Mesenchymal stem cell (in vitro differentiated cells and primary cell): ENCODE measurements at places on chromosomes 1 and 21.

DNA sequence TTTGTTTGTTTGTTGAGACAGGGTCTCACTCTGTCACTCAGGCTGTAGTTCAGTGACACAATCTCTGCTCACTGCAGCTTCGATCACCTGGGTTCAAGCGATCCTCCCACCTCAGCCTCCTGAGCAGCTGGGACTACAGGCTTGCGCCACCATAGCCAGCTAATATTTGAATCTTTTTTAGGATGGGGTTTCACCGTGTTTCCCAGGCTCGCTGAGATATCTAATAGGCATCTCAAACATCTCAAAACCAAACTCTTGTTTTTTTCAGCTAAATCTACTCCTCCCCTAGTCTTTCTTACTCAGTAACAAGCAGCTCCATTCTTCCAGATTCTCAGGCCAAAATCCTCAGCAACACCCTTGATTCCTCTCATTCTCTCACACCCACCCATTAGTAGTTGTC, 22.0 kb upstream of the SRRM1 start:
- DNase-seq: no peak

DNA sequence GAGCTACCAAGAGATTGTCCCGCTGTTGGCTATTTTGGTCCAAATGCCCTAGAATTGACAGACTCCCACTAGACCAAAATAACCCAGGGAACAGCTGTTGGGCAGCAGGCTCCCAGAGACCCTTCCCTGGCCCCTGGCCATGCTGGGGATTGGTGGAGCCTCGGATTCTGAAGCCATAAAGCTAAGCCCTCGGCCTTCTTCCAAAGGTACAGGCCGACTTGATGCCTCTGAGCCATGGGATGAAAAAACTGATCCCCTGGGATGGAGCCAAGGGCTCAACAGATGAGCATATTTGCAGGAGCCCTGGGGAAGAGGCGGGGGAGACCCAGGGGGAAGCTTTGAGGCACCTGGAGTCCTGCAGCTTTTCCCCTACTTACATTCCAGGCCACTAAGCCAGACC, 1.0 kb upstream of the LRRC38 start:
- DNase-seq: no peak

DNA sequence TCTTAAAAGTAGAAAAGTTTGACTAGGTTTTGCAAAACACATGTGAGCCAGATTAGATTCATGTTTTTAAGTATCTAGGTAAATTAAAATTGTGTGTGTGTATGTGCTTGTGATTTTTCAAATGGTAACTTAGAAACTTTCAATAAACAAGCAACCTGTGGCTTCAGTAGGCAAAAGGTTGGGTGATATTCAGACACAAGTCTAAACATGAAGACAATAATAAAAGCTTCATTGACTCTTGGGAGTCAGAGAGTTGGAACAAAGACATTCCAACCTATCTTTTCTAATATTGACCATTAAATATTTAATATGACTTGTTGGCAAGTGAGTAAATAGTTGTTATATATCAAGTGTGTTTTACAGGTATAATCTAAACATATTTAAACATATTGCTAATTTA, 1049.6 kb upstream of the ADGRL4 start:
- no peak for DNase-seq

GRCh38 chr1:151992303-151993083, 1.2 kb downstream of the S100A10 start:
- peak; percentile 93 for DNase-seq

DNA sequence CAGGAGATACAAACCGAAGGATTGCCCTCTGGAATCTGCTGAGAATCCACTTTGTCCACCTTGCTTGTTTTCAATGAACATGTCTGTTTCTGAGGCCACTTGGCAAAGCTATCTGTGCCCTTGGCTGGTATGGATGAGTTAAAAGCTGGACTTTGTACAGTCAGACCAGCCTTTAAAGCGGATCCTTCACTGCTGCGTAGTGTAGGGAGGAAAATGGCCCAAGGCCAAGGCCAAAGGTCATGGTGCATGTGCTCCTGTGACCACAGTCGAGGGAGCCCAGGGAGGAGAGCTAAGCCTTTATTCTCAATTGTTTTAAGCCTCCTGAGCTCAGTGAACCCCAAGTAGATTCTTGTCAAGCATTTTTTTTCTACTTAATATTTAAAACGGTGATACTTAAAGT, 37.0 kb downstream of the KCNJ15 start:
- no peak for DNase-seq

GRCh38 chr1:48246727-48247126, 24.2 kb downstream of the SLC5A9 start:
- DNase-seq: no peak

GRCh38 chr21:41593760-41594138, 85.8 kb upstream of the TMPRSS2 start:
- DNase-seq: no peak

DNA sequence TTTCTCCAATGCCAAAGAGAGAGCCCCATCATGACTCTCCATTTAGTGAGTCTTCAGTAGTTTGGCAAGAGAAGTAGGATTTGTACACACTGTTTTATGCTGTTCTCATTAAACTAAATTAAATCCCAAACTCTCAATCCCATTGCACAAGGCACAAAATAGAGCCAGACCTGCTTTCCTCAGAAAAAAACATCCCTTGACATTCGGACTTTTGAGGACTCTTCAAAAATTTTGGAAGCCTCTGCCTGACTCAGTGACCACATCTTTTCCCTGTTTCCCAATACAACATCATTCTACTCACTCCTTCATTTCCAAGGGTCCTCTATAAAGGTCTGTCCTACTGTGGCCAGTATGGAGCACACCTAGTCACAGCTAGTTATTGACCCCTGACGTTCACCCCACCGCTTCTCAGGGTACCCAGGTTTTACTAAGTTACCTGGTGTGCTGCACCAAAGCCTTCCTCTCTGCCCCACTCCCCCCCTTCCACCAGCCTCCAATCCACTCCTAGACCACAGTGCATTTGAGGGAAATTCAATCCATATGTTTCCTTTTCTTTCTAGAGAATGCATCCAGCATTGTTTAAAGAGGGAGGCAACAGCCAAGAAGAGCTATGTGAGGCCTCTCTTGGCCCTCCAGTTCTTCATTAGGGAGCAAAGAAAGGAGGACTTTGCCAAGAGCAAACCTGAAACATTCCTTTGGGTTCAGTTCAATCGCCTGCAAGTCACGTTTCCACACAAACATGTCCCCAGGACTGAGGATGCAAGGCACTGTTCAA, 428.7 kb downstream of the PLPP3 start:
- DNase-seq: no peak

- DNase-seq: no peak
These were observed 40.1 kb downstream of the BCAR3 start for GRCh38 chr1:93641527-93641926.

GRCh38 chr1:220689666-220690065, 497 bp upstream of the C1orf115 start:
- no peak for DNase-seq

DNA sequence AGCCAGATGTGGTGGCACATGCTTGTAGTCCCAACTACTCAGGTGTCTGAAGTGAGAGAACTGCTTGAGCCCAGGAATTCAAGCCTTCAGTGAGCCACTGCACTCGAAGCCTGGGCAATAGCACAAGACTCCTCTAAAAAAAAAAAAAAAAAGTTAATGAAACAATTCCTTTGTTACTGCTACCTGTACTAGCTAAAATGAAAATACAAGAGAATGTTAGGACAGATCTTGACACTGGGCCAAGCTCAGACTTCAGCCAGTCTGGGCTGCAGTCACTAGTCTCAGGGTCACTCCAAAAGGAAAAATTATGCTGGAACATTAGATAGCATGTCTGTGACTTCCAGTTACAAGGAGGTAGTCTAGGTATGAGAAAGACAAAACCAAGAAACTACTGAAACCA, 56.5 kb downstream of the TRIM33 start:
- DNase-seq: no peak

DNA sequence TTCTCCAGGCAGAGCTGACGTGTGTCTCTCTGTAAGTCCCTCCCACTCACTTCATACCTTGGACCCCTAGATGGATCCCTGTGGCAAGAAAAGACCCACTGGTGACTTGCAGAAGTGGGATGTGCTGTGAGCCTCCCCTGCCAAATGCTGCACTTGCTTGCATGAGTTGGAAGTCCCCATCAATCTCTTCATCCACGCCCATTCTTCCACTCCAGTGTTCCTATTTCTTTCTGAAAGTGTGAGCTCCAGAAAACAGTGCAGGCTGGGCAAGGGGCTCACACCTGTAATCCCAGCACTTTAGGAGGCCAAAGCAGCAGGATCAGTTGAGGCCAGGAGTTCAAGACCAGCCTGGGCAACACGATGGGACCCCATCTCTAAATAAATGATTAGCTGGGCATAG, 254.1 kb upstream of the IRF2BP2 start:
- DNase-seq: no peak

DNA sequence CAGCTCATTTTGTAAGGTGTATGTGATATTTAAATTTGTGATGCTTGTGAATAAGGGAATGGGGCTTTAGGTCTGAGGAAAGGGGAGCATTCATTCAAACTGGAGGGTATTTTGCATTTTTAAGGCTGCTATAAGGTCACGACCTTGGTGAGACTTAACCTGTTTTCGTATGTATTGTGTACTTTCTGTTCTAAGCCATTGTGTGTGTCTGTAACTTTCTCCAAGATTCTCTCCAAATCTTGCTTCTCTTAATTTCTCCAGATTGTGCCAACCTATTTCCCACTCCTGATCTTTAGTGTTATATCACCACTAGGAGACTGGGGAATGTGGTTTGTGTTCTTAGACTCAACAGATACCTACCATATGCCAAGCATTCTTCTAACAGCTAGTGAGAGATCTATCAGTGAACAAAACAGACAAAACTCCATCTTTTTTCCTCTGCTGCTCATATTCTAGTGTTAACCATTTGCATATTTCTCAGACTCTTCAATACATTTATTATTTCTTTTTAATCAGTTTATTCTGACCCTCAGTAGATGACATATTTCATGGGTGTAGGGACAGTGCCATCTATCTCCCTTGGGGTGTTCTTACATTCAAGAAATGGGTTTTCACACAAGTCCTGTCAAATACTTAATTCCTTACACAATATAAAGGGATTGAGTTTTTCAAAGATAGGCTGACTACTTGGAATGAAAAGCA, 27.5 kb downstream of the ATP1B1 start:
- DNase-seq: peak; percentile 27

DNA sequence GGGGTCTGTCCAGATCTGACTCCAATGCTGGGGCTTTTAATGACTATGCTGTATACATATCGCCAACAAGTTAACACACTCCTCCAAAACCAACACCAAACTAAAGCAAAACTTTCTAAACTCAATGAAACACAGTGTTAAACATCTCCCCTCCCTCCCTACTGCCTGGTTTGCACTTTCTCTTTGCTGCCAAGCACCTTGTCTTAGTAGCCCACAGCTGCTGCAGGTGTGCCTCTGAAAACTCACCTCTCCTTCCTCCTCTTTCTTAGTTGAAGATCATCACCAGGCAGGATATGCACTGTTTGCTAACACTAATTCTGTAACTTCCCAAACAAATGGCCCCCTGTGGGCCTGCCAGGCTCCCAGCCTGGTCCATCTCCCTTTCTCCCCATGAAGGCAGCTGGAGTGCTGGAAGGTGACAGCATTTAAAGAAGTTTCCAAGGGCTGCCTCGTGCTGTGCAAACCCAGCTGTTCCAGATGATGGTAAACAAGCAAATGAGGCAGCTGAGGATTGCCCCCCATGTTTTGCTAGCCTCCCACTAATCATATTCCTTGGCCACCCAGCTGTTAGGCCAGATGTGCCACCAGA, 213.7 kb downstream of the ASTN1 start:
- DNase-seq: no peak

DNA sequence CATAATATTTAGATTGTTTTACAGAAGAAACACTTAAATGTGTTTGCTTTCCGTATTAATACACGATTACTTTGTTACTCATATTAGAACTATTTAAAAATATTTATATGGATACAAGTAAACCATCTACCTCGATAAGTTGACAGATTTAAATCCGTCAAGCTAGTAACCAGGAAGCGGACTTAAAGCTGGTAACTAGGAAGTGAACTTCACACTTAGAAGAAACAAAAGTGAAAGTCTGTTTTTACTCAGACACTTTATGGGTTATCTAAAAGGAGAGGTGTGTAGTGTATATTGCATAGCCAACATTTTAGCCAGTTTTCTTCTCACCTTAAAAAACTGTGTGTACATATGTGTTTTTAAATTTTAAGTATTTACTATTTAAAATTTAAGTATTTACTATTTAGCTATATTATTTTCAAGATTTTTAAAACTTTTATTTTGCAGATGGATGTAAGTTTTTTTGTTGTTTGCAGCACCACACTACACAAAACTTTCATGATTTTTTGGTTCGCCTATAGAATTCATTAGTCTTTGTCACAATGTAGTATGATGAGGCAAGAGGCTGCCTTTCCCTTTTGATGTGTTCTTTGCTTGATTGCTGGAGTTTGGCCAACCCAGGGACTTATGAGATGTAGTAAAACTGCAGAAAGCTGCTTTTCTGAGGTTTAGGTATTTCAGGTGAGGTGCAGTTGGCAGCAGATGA, 2.7 kb downstream of the USP25 start:
- peak; percentile 76 for DNase-seq

- no peak for DNase-seq
These were observed 142.1 kb upstream of the ARHGEF16 start for GRCh38 chr1:3312310-3312897.

DNA sequence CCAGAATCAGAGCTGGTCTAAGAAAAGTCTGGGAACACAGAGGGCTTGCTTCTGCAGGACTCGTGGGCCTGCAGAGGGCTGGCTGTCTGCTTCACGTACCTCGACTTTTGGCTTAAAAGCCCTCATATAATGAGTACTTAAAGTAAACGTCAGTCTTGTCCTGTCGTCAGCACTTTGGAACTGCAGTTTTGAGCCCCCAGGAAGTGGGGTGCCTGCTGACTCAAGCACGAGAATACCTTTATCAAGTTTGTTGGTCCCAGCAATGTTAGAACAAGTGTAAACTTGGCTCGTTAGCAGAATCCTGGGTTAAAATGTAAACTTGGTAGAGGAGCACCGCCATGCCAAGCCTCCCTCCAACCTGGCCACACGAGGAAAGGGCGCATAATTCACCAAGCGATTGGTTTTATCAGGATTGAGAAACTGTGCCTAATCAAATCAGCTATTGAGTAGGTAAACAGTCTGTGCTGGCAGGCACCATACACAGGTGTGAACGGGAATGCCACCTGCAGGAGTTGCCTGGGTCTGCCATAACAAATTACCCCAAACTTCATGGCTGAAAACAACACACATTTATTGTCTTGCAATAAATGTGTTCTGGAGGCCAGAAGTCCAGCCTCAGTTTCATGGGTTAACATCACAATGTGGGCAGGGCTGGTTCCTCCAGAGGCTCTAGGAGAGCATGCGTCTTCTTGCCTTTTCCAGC, 45.0 kb upstream of the FHAD1 start:
- DNase-seq: peak; percentile 50

GRCh38 chr1:179708434-179709195, 34.5 kb upstream of the FAM163A start:
- DNase-seq: no peak

GRCh38 chr1:84619383-84620102, 45.3 kb upstream of the CTBS start:
- DNase-seq: peak; percentile 88
